ENCODE measurements at places on chromosomes 13 and 19.

GRCh38 chr13:29791508-29791907 is 58.9 kb downstream of the UBL3 start:
- DNase-seq, result no peak
- H3K4me1 ChIP-seq, result no peaks in the 10 kb centered on the region
- no peak overlapping the region for H3K4me3 ChIP-seq
- no peak overlapping the region for H3K27ac ChIP-seq
- H3K27me3 ChIP-seq, result no peaks in the 10 kb centered on the region

GRCh38 chr13:110157718-110158117 is 149.2 kb downstream of the COL4A1 start:
- H3K4me1 ChIP-seq, result no peaks in the 10 kb centered on the region
- H3K4me3 ChIP-seq, result no peak overlapping the region
- no peak overlapping the region for H3K27ac ChIP-seq
- no peaks in the 10 kb centered on the region for H3K27me3 ChIP-seq
- no peak for DNase-seq

- no peak for DNase-seq
- no peaks in the 10 kb centered on the region for H3K36me3 ChIP-seq
- H3K27ac ChIP-seq, result no peak overlapping the region
- H3K4me1 ChIP-seq, result no peaks in the 10 kb centered on the region
Measured at GRCh38 chr13:53415135-53415534, 386.5 kb downstream of the OLFM4 start.

GRCh38 chr13:93227878-93228642 is 1.5 kb downstream of the GPC6 start:
- DNase-seq, result no peak
- peak overlapping the region; percentile 71 for H3K4me3 ChIP-seq
- no peaks in the 10 kb centered on the region for H3K36me3 ChIP-seq
- no peaks in the 10 kb centered on the region for H3K4me1 ChIP-seq
- peaks cover 25% of the 10 kb centered on the region for H3K27me3 ChIP-seq

DNA sequence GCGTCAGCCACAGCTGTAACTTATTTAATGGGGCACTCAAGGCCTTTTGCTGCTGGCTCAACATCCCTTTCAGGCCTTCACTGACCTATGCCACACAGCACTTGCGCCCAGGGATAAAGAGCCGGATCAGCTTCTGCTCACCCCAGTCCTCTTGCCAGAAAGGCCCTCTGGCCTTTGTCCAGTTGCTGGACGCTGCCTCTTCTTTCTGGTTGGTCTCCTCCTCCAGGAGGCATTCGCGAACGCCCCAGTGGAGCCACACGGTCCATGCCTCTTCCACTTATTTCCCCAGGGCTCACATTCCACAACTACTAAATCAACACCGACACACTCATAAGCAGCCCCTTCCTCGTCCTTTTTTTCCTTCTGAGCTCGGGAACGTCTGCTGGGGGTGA is 3.7 kb upstream of the ZNF329 start:
- H3K27ac ChIP-seq, result peak overlapping the region; percentile 98
- DNase-seq, result peak; percentile 40
- no peaks in the 10 kb centered on the region for H3K4me1 ChIP-seq
- H3K4me3 ChIP-seq, result peak overlapping the region; percentile 93
- no peaks in the 10 kb centered on the region for H3K27me3 ChIP-seq

GRCh38 chr13:40665126-40666044 is 1.1 kb downstream of the FOXO1 start:
- no peaks in the 10 kb centered on the region for H3K36me3 ChIP-seq
- peak overlapping the region; percentile 99 for H3K4me3 ChIP-seq
- no peaks in the 10 kb centered on the region for H3K27me3 ChIP-seq
- no peaks in the 10 kb centered on the region for H3K4me1 ChIP-seq
- DNase-seq, result no peak

DNA sequence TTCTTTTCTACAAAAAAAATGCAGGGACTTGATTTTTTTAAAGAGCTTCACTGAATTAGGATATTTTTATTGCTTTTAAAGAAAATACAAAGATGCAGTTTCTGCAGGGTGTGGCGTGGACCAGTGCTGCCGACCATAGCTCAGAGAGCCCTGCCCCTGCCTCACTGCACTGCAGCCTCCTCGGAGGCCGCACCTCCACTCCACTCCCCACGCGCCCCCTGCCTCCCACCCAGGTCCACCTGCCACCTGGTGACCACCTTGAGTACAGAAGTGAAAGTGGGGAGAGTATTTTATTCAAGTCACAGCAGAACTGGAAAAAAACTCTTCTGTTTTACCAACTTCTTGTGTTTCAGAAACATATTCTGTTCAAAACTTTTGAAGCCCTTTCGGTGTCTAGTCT is 7.9 kb upstream of the F7 start:
- no peak overlapping the region for H3K4me3 ChIP-seq
- no peak overlapping the region for H3K27ac ChIP-seq
- no peaks in the 10 kb centered on the region for H3K4me1 ChIP-seq
- H3K36me3 ChIP-seq, result no peaks in the 10 kb centered on the region
- H3K27me3 ChIP-seq, result no peaks in the 10 kb centered on the region

GRCh38 chr13:79904581-79904980 is 423.6 kb downstream of the NDFIP2 start:
- H3K27me3 ChIP-seq, result no peaks in the 10 kb centered on the region
- H3K4me1 ChIP-seq, result no peaks in the 10 kb centered on the region

DNA sequence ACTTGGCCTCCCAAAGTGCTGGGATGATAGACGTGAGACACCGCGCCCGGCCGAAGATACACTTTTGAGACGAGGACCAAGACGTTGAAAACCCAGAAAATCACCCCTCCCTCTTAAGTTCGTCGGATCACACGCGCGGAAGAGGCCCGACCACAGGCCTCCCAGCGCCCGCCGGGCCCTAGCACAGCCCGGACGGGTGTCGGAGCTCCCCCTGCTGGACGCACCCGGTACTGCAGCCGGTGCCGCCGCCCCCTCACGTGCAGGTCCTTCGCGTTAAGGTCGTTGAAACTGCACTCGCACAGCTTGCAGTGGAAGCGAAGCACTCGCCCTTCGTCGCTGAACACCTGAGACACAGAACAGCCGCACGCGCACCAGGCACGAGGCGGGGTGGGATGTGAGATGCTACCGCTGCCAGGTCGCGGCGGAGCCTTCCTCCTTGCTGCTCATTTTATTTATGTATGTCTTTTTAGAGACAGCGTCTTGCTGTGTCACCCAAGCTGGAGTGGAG is 35.7 kb upstream of the MATK start:
- H3K4me1 ChIP-seq, result no peaks in the 10 kb centered on the region
- H3K27ac ChIP-seq, result no peak overlapping the region
- no peak overlapping the region for H3K4me3 ChIP-seq
- peaks cover 23% of the 10 kb centered on the region for H3K27me3 ChIP-seq
- no peak for DNase-seq

DNA sequence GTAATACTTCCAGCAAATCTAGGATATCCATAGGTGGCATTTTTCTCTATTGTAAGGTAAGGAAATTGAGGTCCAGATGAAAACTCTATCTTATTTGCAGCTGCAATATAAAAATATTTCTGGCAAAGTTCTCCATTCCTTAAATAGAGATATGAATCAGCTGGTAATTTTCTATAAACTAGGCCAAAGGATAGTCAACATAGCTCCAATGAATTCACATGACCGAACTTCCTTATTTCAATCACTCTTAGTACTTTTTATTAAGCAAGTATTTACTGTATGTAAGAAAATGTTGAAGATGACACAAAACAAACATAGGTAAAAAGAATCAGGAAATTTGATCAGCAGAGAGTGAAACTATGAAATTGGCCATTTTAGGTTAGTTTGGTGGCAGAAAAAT is 13.0 kb upstream of the LCP1 start:
- no peak overlapping the region for H3K27ac ChIP-seq
- no peaks in the 10 kb centered on the region for H3K36me3 ChIP-seq
- H3K4me3 ChIP-seq, result no peak overlapping the region
- no peaks in the 10 kb centered on the region for H3K4me1 ChIP-seq

GRCh38 chr19:44685877-44686276 is 13.1 kb upstream of the CEACAM16 start:
- no peak for DNase-seq
- no peak overlapping the region for H3K4me3 ChIP-seq
- no peak overlapping the region for H3K27ac ChIP-seq

DNA sequence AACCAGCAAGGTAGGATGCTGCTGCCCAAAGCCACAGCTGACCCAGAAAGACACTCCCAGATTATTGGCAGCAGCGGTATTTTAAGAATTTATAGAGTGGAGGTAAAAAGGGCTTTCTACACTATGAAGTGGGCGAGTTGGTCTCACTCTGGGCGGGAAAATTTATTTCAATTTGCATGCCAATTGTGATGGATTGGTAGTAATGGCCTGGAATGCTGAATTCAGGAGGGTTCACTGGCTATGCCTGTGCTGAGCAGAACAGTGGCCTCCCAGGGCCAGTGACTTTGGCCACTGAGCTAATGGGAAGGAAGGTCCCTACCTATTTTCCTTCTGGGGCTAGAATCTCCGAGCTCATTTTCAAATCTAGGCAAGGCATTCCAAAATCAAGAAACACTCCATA is 243.5 kb downstream of the TSHZ3 start:
- H3K36me3 ChIP-seq, result no peaks in the 10 kb centered on the region
- no peak overlapping the region for H3K4me3 ChIP-seq
- no peak for DNase-seq

- H3K27me3 ChIP-seq, result no peaks in the 10 kb centered on the region
- H3K27ac ChIP-seq, result peak overlapping the region; percentile 98
- H3K4me3 ChIP-seq, result peak overlapping the region; percentile 76
- DNase-seq, result peak; percentile 72
- H3K4me1 ChIP-seq, result peaks cover 8% of the 10 kb centered on the region
- peaks cover 7% of the 10 kb centered on the region for H3K36me3 ChIP-seq
Measured at GRCh38 chr19:35757231-35757748, 461 bp upstream of the HSPB6 start.

- no peaks in the 10 kb centered on the region for H3K27me3 ChIP-seq
- no peak overlapping the region for H3K4me3 ChIP-seq
- H3K36me3 ChIP-seq, result no peaks in the 10 kb centered on the region
- no peak for DNase-seq
Measured at GRCh38 chr13:98847780-98848179, 95.3 kb upstream of the SLC15A1 start.

DNA sequence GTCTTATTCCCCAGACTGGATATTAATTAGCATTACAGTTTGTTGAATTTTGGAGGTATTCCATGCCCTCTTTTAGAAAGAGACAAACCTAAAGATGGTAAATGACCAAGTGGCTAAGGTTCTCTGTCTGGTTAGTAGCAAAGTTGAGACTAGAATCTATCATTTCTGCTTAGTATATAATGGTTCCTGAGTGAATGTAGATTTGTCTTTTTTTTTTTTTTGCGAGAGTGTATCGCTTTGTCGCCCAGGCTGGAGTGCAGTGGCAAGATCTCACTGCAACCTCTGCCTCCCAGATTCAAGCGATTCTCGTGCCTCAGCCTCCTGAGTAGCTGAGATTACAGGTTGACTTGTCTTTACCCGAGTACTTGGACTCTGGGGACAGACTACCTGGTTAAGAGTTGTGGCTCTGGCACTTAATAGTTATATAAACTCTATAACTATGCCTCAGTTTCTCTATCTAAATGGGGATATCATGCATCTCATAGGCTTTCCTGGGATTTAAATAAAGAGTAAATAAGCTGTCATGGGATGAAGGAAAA is 2.7 kb downstream of the NAA16 start:
- H3K4me1 ChIP-seq, result peaks cover 8% of the 10 kb centered on the region
- no peaks in the 10 kb centered on the region for H3K27me3 ChIP-seq
- H3K4me3 ChIP-seq, result peak overlapping the region; percentile 0
- H3K27ac ChIP-seq, result no peak overlapping the region
- no peak for DNase-seq

GRCh38 chr13:28494504-28494777 is 487 bp downstream of the FLT1 start:
- H3K27me3 ChIP-seq, result peaks cover 12% of the 10 kb centered on the region
- no peaks in the 10 kb centered on the region for H3K36me3 ChIP-seq
- peak overlapping the region; percentile 40 for H3K27ac ChIP-seq
- no peak for DNase-seq
- peaks cover 8% of the 10 kb centered on the region for H3K4me1 ChIP-seq

DNA sequence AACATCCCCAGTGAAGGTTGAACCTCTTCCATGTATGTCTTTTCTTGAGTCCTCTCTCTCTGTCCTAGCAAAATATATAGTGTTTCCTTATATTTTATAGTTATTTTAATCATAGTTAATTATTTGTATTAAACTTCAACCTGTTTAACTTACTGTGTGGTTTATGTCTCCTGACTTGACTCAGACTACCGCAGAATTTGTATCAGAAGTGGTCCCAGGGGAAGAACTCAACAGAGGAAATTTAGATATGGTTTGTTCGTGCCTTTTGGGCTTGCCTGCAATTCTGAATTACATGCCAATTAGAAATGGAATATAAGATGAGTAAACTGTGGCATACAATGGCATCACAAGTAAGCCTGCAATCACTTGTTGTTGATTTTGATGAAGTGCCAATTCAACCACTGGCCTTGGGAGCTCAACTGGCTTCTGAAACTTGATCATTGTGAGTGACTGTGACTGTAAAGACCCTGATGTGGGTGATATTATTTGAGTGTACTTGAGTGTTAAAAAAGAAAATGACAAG is 1459.5 kb upstream of the PCDH20 start:
- DNase-seq, result no peak
- H3K27me3 ChIP-seq, result no peaks in the 10 kb centered on the region
- no peaks in the 10 kb centered on the region for H3K4me1 ChIP-seq

DNA sequence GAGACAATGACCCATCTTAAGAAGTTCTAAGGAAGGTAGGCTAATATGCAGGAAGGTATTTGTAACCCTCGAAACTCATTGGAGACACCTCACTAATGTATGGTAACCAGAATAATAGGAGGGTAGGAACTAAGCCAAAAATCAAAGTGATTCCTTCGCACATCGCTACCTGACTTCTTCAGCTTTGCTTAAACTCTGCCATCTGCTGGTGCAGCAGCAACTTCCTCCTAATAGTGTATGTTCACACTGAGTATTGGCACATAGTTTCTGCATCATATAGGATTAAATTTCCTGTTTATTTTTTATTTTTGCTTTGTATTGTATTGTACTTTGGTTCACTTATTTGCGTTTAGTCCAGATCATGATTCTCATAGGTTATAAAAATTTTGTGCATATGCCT is 676.2 kb downstream of the GPC5 start:
- no peaks in the 10 kb centered on the region for H3K36me3 ChIP-seq
- H3K4me1 ChIP-seq, result no peaks in the 10 kb centered on the region
- H3K4me3 ChIP-seq, result no peak overlapping the region
- DNase-seq, result no peak

GRCh38 chr19:6632002-6632621 is 37.8 kb downstream of the TNFSF14 start:
- no peak overlapping the region for H3K4me3 ChIP-seq
- no peak for DNase-seq
- no peaks in the 10 kb centered on the region for H3K4me1 ChIP-seq
- H3K27ac ChIP-seq, result no peak overlapping the region
- H3K27me3 ChIP-seq, result no peaks in the 10 kb centered on the region

GRCh38 chr19:51513968-51514367 is 12.4 kb upstream of the SIGLEC12 start:
- no peak overlapping the region for H3K4me3 ChIP-seq
- H3K27ac ChIP-seq, result no peak overlapping the region
- H3K36me3 ChIP-seq, result no peaks in the 10 kb centered on the region
- H3K27me3 ChIP-seq, result peaks cover 26% of the 10 kb centered on the region
